Mesenchymal stem cell (in vitro differentiated cells and primary cell): ENCODE measurements at places on chromosomes 3 and 15.

DNA sequence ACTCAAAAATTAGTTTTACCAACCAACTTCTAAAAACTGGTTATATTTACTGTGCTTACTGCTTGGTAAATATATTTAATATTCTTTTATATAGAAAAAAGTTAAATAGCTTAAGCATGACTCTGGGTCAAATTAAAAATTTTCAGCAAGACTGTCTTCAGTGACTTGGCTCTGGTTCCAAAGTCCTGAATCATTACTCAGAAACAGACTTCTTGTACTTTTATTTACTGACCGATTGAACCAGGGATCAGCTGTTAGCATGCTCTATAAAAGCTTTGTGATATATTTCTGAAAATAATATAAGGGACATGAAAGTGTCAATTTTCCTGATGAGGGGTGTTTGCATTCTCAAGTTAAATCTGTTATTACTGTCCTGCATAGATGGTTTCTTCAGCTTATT is 164.3 kb downstream of the MCTP2 start:
- peak; percentile 13 for DNase-seq

DNA sequence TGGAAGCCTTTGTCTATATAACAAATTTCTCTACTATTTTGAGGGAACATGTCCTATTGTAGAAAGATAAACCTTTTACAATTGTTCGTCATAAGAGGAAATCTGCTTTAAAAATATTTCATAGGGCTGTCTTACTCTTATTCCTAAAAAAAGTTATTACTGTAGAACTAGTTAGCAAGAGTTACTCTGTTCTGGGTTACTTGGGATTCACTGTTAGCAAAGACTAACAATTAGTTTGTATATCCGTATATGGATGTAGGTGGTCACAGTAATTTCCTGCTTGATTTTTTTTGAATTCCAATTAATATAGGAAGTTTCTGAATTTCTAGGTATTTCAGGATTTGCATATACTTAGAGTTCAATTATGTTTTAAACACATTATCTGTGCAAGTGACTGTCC is 413.5 kb downstream of the RBMS3 start:
- DNase-seq: no peak

GRCh38 chr3:181690769-181691168 is 21.0 kb upstream of the SOX2 start:
- DNase-seq: no peak

DNA sequence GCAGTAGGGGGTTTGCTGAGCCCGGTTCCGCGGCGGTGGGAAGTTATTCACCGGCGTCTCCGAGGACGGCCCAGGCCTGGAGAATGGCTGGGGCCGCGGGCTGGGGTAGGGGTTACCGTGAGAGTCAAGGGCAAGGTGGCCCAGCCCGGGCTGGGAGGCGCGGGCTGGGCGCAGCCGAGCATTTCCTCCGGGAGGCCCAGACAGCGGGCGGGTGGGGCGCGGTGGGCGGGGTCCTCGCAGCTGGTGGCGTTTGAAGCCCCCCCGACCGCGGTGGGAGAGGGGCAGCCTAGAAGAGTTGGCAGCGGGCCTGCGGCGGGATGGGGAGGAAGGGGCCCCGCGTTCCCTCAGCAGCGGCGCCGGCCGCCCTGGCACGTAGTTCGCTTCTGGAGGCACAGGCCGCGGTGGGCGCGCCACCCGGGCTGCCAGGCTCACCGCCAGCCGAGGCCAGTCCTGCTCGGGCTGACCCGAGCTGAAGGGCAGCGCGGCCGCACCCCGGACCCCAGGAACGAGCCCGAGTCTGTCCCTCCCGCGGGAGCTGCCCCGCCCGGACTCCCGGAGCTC is 960 bp upstream of the KLF13 start:
- no peak for DNase-seq

DNA sequence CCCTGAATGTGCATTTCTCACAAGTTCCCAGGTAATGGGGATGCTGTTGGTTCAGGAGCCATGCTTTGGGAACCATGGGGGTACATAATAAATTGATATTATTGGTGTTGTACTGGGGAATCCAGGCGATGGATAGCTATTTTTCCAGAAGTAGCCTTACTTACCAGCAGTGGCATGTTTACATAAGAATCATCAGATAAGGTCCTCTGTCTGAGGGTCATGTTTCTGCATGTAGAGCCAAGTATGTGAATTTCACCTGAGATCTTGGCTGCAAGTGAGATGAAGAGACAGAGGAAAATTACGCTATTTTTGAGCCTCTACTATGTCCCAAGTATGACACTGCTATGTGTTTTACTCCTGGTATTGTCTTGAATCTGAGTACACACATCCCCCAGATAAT is 26.3 kb downstream of the GPD1L start:
- no peak for DNase-seq

GRCh38 chr3:143160437-143160836 is 40.9 kb downstream of the CHST2 start:
- no peak for DNase-seq

DNA sequence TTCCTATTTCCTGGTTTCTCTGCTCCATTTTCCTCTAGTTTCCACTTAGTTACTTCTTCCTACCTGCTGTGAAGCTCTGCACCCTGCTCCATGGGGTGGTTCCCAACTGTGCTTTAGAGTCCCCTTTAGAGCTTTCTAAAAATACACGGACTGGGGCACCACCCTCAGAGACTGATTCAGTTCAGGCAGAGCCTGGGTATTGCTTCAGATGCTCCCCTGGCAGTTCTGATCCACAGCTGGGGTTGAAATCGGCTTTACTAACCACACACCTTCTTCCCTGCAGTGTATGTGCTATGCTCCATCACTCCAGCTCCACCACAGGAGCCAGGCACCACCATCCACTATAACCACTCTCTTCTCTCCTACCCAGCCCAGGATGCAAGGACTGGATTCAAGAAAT is 12.6 kb downstream of the ANP32A start:
- DNase-seq: no peak

DNA sequence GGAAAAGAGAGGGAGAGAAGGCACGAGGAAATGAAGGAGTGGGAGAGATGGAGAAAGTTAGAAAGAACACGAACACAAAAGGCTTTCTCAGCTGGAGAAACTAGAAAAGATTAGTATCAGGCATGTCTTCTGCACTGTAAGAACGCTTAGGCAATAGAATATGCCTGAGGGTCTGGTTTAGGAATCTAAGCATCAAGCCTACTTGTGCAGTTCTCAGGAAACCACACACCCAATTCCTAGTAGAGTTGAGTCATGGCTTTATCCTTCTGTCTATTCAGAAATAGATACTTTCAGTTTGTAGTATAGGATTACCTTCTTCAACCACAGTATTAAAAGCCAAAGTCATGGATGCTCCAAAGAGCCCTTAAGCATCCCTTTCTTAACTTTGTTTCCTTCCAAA is 969.4 kb downstream of the NTRK3 start:
- DNase-seq: peak; percentile 87

- DNase-seq: no peak
Measured at GRCh38 chr3:130546920-130547679, 30.1 kb downstream of the COL6A6 start.

GRCh38 chr3:126305427-126305826 is 51.8 kb downstream of the KLF15 start:
- no peak for DNase-seq

DNA sequence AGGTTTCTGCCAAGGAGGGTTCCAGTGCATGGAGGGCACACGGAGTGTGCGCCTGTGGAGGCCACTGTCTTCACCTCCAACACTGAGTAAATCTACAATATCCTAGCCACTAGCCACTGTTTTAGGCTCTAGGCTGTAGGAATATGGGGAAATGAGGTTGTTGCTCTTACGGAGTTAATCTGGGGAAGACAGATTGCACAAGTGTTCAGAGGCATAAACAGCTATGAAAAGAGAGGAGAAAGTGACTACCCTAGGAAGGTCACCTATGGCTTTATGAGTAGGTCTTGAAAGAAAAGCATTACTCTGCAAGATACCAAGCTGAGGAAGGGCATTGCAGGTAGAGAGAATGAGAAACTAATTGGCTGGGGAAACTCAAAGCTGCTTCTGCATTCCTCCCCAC is 85.7 kb downstream of the CYP19A1 start:
- no peak for DNase-seq

DNA sequence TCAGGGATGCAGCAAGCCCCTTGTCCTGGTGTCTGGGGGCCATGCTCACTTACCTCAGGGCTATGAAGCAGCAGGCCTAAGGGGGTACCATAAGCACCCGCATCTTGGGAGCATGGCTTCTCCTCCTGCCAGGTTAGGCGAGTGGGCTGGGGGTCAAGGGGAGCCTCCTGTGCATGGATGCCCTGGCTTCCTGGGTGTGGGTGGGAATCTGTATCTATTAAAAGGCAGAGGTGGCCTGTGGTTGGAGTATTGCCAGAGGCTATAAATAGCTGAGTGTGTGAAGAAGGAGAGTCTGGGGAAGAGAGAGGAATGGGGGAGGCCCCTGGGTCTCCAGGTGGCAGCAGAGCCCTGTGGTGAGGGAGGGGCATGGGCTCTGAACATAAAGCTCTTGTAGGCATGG is 19.5 kb downstream of the ACVR2B start:
- DNase-seq: peak; percentile 10

DNA sequence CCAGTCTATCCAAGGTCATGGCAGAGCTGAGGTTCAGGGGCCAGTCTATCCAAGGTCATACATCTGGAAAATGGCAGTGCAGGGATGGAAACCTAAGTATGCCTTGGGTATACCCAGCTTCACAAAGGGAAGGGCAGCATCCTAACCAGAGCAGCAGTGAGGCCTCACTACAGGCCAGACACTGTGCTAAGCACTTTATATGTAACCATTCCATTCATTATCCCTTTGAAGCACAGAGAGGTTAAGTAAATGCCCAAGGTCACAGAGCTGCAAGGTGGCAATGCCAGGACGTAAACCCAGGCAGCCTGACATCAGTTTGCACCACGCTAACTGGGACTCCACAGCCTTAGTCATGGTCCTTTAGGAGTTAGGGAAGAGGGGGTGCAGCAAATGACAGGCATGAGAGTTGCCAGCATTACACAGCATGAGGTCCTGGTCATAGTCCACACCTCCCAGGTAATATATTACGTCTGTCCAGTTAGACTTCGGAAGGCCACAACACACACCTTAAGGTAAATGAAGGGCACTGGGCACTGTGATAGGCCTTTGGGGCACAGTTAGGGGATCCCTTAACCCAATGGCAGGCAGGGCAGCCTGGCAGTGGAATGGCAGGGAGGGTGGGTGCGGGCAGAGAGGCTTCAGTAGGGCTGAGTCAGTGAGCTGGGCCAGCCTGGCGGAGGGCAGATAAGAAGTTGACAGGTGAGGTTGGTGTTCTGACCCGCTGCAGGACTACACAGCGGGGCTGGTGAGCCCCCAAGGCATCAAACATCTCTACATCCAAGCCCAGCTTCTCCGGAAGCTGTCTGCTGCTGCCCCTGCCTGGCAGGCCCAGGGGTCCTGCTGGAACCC is 21.1 kb upstream of the CORO2B start:
- no peak for DNase-seq

GRCh38 chr3:11288021-11288491 is 15.9 kb downstream of the ATG7 start:
- DNase-seq: peak; percentile 74

DNA sequence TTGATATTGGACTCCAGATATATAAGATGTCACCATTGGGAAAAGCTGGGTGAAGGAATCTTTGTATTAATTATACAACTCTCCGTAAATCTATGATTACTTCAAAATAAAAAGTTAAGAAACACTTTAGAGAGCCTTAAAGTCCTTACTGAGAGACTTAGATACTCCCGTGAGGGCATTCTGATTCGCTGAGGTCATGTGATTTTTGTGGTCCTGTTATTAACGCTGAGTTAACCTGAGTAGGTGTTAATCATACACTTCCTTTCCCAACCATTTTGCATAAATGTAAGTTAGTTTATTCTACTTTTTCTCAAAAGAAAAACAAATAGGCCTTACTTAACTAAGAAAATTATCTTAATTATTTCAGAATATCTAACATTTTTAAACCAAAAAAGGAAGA is 67.1 kb upstream of the LMOD3 start:
- no peak for DNase-seq

DNA sequence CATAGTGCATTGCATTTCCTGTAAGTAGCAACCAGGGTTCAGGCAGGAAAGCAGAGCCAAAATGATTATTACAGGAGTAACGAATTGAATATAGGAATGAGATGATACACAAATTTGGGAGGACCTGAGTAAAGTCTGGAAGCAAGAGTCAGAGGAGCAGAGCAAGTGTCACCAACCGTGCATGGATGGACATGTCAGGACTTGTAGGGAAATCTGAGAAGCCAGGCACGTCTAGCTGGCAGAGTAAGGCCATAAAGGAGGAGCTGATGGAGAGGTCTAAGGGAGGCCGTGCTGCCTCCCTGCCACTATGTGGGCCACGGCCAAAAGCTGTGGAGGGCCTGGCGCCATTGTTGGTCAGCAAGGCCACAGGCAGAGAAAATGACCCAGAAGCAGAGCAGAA is 22.4 kb downstream of the GJD2 start:
- no peak for DNase-seq

- no peak for DNase-seq
Measured at GRCh38 chr3:88032245-88032644, 26.6 kb downstream of the CGGBP1 start.

DNA sequence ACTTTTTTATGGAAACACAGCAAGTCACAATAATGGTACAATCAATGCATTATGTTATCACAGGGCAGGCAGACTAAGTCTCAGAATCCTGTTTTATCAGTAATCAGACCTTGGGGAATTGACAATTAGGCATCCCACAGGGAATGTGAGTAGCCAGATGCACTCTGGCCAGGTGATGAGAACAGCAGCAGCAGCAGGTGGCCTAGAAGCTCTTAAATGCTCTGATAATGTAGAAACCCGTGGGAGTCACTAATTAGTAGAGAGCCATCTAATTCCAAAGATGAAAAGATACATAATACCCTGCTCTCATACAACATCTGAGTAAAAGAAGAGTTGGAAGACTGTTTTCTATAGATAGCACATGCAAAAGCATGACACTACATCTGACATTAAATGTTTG is 12.6 kb downstream of the CEP152 start:
- no peak for DNase-seq

GRCh38 chr3:177827511-177828207 is 630.4 kb upstream of the TBL1XR1 start:
- DNase-seq: peak; percentile 97

GRCh38 chr15:40421246-40422157 is 15.9 kb downstream of the IVD start:
- peak; percentile 59 for DNase-seq
